ENCODE measurements at places on chromosomes 11 and 22. TPM values are rescaled to one million over a fixed set of nuclear protein-coding genes. Genes with fewer than 3 reads are reported as not detected.
A peak's percentile ranks its signal among the peaks of the same experiment; 100 is the strongest.

DNA sequence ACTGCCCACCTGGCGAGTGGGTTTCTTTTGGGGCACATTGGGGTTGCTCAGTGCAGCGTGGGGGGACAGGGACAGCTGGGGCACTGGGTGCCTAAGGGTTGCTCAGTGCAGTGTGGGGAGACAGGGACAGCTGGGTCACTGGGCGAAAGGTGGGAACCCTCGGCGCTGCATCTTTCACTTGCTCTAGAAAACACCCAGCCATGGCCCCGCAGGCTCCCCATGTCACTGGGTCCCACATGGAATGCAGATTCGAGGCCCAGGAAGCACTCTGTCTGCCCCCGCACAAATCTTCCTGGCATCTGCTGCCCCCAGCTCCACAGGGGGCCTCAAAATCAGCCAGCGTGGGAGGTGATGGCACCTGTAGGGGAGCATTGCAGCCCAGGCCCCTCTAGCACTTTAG, 229.3 kb downstream of the BRD1 start:
- no peak for DNase-seq

- peak; percentile 74 for DNase-seq
Measured at GRCh38 chr22:24156913-24157821, 24.1 kb upstream of the SUSD2 start.

DNA sequence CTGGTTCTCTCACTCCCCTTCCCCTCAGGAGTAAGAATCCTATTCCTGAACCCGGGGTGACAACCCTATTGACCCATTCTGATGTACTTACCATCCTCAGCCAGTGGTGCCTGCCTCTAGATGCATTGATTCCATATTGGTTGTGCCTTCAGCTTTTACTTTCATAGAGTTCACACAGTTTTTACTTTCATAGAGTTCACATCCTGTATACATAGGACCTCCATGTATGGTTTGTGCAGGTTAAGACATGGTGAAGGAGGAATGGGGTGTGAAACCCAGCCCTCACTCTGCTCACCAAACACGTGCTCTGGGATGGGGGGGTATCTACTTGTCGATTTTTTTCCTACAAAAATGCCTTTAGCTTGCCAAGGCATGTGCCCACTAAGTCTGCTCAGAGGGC, 105.6 kb upstream of the TBCEL start:
- no peak for DNase-seq

DNA sequence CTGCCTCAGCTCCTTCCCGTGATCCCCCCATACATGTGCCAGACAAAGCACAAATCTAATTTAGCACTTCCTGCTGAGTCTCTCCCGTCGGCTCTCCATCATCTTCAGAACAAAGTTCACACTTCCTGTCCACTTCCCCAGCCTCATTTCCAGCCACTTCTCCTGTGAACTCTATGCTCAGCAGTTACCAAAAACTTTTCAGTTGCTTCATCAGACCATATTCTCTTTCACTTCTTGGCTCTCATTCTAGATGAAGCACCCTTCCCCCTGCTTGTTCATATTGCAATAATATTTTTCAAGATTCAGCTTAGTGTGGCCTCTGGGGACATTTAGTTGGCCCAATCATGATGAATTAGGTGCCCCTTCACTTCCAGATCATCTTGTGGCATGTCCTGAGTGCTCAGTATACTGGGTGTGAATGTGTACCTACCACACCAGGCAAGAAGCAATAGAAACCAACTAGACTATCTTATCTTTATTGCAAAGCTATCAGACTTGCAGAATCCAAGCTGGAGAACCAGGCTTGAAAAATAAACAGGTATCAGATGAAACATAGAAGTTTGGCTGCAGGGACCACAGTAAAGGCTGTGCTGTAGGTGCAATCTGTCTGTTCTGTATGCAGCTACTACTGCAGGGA, 115.8 kb downstream of the NXPE2 start:
- no peak for DNase-seq

HTR3A gene
- total RNA-seq: not detected
